Muscle of back (tissue), 13 donors: ENCODE measurements at places on chromosomes 2 and 18. TPM values are rescaled to one million over a fixed set of nuclear protein-coding genes. Genes with fewer than 3 reads are reported as not detected.

GAL3ST2 gene
- not detected for polyA plus RNA-seq

WDCP gene
- 11.1 TPM for polyA plus RNA-seq

LYPD6B gene
- polyA plus RNA-seq: 0.43 TPM

POLR1A gene
- 15.4 TPM for polyA plus RNA-seq

REG3G gene
- polyA plus RNA-seq: not detected

TCF23 gene
- 0.36 TPM for polyA plus RNA-seq

DSG2 gene
- polyA plus RNA-seq: 5.1 TPM

DNMT3A gene
- polyA plus RNA-seq: 52.2 TPM

DNA sequence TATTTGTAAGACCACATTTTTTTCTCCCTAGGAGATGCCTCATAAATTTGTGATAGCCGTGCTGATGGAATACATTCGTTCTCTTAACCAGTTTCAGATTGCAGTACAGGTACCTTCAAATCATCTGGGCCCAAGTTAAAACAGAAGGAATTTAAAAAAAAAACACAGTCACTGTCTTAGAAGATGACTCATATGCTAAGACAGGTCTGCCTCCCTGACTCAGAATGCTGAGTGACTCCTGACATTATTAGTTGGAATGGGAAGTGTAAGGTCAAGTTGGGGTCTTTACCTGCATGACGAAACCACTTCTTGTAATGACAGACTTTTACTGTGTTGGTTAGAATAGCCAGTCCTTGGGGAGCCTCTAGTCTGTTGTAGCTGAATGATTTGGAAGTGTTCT, 26.3 kb downstream of the RMC1 start:
- DNase-seq: no peak

- DNase-seq: no peak
Observed at GRCh38 chr2:158779621-158780020, 15.5 kb upstream of the DAPL1 start.

GRCh38 chr18:44887227-44887631, 206.5 kb downstream of the SETBP1 start:
- DNase-seq: peak; percentile 28

DNA sequence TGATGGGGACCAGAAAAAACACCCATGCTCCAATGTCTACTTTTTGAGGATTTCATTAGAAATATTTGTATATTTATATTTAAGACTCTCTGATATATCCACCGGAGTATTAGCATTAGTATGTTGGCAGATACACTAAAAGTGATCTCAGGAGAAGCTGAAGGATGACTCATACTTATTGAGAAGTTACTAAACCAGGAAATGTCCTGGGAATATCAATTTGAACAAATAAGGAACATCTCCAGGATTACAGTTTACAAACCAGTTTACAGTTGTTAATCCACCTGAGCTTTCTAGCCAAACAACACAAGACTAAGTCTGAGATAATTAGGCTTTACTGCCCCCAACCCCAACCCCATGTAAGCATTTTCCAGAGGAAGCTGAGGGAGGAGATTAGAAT, 16.1 kb upstream of the DPP4 start:
- no peak for DNase-seq

DNA sequence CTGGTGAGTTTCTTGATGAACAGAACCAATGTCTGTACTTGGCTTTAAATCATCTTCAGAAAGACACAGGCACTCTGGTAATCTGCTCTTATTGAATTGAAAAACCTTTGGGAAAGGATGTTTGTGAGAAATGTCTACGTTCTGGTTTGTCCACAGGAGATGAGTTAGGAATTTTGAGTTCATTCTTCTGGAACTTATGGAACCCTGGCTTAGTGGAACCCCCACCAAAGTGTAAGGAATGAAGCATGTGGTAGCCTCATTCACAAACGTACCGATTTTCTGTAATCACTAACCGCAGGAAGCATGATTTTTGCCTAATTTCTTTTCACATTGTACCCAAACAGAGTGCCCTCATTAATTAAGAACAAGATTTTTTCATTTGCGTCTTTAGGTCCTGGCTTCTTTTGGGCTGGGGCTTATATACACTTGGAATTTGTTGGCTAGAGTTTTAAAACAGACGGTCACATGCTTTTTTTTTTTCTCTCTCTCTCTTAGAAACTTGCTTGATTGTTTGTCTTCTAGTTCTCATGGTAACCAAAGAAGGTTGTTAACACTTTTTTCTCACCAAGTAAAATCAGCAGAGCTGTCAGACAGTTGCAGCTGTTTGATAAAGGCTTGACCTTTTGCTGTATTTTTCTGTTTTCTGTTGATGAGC, 314.1 kb upstream of the THUMPD2 start:
- DNase-seq: no peak

DNA sequence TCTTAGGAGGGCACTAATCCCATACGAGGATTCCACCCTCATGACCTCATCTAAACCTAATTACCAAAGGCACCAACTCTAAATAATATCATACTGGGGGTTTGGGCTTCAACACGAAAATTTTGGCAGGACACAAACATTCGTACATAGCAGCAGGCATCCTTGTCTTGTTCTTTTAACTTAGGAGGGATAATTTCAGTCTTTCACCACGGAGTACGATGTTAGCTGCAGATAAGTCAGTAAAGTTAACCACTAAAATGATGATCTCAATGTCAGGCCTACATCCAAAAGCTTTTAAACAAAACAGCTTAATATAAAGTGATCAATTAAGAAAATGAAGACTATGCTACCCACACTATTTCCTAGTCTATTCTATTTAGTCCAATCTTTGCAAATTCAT, 74.9 kb downstream of the ID2 start:
- no peak for DNase-seq

DNA sequence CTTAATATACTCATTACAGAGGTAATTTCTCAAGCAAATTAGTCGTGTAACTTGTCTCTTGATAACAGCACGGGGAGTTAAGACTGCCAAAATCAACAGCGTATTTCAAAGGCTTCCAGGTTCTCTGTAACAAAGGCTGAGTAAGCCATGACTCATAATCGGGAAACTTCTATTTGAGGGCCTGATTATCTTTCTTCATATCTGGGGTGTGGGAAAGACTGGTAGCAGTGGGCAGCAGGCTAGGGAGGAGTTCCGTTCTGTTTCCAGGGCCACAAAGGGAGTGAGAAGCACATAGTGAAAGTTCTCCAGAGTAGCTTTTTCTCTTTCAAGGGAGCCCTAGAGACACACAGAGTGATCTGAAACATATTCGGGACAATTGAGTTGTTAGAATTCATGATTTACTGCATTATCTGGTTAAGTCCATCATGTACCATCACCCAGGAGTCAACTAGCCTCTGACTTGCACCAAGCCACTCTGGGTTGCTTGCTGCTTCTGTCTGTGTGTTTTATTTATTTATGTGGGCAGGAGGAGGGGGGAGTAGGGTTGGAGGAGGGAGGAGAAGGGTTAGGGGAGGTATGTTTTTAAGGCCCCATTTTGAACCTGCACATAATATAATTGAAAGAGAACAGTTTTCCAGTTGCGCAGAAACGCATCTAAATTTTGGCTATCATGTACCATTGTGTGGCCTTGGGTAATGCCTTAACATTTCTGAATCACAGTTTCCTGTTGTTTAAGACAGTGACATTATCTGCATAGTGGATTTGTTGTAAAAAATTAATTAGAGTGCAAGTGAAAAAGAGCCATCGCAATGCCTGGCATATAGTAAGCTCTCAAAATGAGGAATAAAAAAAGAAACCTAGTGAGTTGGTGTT, 80.5 kb upstream of the ITPRID2 start:
- DNase-seq: no peak

GRCh38 chr2:190835303-190835930, 45.2 kb upstream of the GLS start:
- DNase-seq: no peak

DNA sequence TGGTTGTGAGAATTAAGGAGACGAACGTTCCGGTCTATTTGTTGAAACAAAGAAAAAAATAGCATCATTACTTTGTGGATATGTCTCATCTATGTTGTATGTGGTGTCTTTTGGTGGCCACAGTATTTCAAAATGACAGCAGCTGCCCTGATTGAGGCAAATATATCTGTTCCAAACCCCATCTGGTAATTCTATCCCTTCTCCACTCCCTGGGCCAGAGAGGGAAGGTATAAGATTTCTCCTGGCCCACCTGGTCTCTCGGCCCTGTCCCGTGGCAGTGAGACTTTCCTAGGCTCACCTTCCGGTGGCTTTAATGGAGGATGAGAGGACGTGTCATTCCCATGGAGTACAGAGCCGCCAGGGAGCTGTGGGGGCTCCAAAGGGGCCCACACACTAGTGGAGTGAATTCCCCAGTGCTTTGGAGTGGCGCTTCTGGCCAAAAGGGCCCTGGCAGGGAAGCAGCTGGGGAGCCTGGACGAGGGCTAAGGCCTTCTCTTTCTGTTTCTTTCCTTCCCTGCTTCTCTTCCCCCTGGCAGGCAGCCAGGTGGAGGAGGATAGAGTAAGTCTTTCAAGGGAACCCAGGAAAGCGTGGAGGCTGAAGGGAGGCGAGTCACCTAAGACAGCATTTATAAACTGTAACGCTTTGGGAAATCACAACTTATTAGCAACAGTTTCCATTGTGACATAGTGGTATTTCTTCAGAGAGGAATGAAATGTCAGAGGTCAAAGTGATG, 5.6 kb downstream of the FOSL2 start:
- no peak for DNase-seq

GRCh38 chr2:155846259-155846658, 486.3 kb downstream of the NR4A2 start:
- no peak for DNase-seq

DNA sequence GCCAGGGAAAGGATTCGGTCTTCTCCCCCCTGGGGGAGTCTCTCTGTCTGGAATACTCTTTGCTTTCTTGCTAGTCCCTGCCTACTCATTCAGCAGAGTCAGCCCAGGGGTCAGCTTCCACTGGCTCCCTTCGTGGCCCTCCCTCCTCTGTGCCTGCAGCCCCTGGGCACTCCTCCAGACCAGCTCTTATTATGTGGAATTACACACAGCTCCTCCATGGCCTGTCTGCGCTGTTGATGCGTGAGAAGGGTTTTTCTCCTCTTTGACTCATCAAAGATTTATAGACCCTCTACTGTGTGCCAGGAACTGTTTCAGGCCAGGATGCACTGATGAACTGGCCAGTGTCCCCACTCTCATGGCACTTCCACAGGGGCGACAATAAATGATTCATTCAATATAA, 44.4 kb downstream of the ST8SIA5 start:
- DNase-seq: no peak
